ENCODE measurements at places on chromosomes 7 and 10.

GRCh38 chr7:23710000-23710399, at the start of gene STK31:
Gene STK31 (plus strand): TSS chr7:23710219. CDS start chr7:23710286, 67 bp downstream.
- DNase-seq = no peak

DNA sequence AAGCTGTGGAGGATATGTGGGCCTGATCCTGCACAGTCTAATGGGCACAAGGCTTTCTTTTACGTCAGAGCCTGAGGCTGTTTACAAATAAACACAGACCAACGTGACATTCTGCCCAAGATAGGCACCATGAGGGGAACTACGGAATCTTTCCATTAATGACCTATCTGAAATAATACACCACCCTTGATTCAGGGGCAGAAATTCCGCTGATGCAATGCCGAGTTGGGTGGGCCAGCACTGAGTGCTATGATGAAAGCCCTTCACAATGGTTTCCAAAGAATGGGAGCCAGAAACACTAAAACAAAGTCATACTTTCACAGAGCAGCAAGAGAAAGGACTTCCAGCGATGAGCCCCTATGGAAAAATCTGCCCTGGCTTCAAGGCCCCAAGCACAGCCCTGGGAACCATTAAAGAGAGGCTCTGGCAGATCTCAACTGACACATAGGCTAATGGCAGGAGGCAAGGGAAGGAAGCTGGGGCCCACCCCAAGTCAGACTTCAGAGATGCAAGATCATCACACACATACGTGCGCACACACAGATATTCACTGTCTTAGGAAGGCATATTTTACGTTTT, 72.2 kb upstream of the DLX6 start:
- no peak for DNase-seq

DNA sequence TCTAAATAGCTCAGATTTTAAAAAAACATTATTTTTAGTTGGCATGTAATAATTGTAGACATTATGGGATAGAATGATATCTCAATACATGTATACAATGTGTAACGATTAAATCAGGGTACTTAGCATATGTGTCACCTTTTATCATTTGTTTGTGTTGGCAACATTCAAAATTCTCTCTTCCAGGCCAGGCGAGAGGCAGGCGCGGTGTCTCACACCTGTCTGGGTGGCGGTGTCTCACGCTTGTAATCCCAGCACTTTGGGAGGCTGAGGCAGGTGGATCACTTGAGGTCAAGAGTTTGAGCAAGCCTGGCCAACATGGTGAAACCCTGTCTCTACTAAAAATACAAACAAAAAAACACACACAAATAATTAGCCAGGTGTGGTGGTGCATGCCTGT, 151.7 kb downstream of the RTKN2 start:
- DNase-seq = no peak

- no peak for DNase-seq
These were observed 290.8 kb upstream of the BMPER start for GRCh38 chr7:33614357-33615117.

GRCh38 chr10:8489232-8489631, 434.7 kb downstream of the GATA3 start:
- no peak for DNase-seq
